ENCODE measurements at places on chromosomes 11 and 22. TPM values are rescaled to one million over a fixed set of nuclear protein-coding genes. Genes with fewer than 3 reads are reported as not detected.

DNA sequence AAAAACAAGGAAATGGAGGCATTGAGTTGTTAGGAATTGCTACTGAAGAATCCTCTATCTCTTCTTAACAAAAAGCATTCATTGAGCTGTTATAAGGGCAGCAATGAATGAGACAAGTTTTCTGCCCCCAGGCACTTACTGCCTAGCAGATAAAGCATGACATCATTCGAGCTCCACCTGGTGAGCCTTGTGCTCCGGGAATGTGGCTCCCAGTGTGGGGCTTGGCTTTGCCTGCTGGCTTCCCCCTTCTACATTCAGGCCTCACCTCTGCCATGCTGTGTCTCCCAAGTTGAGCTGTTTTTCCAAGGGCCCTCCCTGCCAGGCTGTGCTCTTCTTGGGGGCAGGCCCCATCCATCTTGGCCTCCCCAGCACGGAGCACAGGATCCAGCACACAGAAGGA is 56.9 kb upstream of the EIF3D start:
- DNase-seq, result no peak

- no peak for DNase-seq
These were observed 22.6 kb upstream of the SOX10 start for GRCh38 chr22:38006906-38007305.

PRR5L gene
- polyA plus RNA-seq, result 99.1 TPM

DNA sequence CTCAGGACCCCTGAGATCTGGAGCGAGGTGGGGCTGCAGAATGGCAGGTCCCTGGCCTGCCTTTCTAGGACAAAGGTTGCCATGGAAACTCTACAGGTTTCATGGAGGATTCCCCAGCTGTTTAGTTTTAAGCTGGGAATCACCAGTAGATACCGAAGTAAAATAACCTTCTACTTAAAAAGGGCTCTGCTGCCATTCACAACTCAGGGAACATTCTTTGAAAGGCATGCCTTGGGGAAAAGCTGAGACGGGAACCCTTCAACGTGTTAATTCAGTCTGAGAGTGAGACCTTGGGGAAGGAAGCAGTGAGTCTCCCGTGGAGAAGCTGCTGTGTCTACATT is 493.3 kb downstream of the BRD1 start:
- DNase-seq, result no peak

- DNase-seq, result no peak
These were observed 759 bp downstream of the AP2A2 start for GRCh38 chr11:926341-926916.

DNA sequence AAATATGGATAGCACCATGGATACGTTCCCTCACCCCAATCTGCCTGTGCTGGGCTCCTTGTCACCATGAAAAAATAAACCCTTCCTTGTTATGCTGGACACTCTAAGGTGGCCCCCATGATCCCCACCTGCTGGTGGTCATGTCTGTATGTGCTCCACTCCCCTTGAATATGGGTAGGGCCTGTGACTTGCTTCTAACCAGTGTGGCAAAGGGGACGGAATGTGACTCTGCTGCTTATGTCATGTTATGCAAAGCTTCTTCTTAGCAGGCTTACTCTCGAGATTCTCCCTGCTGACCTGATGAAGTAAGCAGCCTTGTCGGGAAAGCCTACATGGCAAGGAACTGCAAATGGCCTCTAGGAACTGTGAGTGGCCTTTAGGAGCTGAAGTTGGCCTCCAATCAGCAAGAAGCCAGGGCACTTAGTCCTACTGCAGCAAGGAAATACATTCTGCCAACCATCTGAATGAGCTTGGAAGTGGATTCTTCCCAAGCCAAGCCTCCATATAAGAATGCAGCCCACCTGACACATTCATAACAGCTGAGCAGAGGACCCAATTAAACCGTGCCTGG is 159.9 kb downstream of the CCDC34 start:
- no peak for DNase-seq

BIK gene
- 35.4 TPM for polyA plus RNA-seq
